Thoracic aorta (tissue), 2 donors: ENCODE measurements at places on chromosomes 7 and 10.

DNA sequence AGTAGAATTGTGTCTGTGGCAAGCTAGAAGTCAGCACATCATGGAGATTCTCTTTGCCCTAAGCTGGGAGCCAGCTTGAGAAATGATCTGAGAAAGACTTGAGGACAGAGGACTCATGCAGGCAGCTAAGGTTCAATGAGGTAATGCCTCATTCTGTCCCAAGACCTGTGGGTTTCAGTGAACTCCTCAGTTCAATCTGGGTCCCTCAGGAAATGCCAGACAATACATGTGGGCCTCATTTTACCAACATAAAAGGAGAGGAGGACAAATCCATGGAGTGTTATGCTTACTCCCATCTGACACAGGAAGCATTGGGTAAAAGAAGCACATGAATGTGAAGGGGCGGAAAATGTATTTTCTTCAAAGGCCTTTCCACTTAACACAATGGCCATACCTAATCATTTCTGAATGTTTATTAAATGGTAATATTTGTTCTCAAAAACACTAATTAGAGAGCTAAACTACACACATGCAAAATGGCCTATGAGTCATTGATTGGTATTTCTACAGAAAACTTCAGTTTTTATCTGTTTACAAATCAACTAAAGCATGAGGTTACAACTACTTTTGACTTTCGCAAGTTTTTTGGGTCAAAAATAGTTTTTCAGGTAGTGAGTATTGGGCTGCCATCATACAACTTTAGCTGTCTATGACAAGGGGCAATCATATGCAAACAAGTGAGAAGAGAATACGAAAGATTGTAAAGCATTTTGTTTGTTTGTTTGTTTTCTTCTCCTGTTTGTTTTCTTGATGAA lies 205.3 kb downstream of the CHRM2 start:
- H3K27me3 ChIP-seq, result no peaks in the 10 kb centered on the region
- H3K27ac ChIP-seq, result no peak overlapping the region
- H3K36me3 ChIP-seq, result no peaks in the 10 kb centered on the region
- no peaks in the 10 kb centered on the region for H3K4me1 ChIP-seq
- no peak for DNase-seq

DNA sequence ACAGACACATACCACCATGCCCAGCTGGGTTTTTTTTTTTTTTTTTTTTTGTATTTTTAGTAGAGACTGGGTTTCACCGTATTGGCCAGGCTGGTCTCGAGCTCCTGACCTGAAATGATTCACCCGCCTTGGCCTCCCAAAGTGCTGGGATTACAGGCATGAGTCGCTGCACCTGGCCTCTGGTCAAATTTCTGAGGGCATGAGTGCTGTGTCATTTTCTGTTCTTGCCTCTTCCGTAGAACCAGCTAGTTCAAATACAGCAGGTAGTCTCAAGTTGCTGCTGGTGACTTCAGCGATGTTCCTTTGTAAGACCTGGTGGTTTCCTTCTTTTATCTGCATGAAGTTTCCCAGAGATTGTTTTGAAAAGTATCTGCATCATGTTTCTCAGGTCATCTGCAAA lies 134.8 kb upstream of the SHH start:
- H3K27ac ChIP-seq, result no peak overlapping the region
- H3K36me3 ChIP-seq, result no peaks in the 10 kb centered on the region
- no peak overlapping the region for H3K4me3 ChIP-seq
- no peaks in the 10 kb centered on the region for H3K4me1 ChIP-seq
- no peak for DNase-seq

DNA sequence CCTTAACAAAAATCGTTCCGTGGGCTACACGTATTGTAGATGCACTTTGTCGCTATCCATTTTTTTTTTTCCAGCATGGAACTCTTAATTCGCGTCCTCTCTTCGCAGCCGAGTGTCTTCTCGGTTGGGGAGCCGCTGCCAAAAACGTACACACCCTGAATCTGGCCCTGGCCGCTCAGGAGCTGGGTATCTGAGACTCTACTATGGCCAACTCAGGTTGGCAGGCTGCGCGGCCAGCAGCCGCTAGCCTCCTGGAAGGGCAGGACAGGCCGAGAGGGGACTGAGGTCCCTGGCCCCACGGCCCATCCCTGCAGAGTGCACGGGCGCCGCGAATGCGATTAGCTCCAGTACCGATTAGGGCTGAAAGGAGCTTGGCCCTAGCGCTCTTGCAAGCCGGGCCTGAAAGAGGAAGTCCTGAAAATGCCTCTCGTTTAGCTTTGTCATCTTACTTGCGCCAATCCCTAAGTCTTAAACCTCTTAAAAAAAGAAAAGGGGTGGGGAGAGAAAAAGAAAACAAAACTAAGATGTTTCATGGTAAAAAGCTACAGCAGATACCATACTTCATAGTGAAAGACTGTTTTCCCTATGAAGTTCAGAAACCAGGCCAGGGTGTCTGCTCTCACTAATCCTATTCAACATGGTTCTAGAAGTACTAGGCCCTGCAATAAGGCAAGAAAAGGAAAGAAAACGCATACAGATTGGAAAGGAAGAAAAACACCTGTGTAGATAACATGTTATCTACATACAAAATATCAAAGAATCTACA lies 113.2 kb upstream of the RHEB start:
- peak overlapping the region; percentile 88 for H3K27ac ChIP-seq
- no peaks in the 10 kb centered on the region for H3K27me3 ChIP-seq
- peak overlapping the region; percentile 78 for H3K4me3 ChIP-seq
- no peak for DNase-seq

- DNase-seq, result no peak
- H3K4me1 ChIP-seq, result peaks cover 7% of the 10 kb centered on the region
- no peak overlapping the region for H3K27ac ChIP-seq
- peaks cover 5% of the 10 kb centered on the region for H3K27me3 ChIP-seq
Measured at GRCh38 chr10:49605939-49606509, 4.1 kb upstream of the SLC18A3 start.

DNA sequence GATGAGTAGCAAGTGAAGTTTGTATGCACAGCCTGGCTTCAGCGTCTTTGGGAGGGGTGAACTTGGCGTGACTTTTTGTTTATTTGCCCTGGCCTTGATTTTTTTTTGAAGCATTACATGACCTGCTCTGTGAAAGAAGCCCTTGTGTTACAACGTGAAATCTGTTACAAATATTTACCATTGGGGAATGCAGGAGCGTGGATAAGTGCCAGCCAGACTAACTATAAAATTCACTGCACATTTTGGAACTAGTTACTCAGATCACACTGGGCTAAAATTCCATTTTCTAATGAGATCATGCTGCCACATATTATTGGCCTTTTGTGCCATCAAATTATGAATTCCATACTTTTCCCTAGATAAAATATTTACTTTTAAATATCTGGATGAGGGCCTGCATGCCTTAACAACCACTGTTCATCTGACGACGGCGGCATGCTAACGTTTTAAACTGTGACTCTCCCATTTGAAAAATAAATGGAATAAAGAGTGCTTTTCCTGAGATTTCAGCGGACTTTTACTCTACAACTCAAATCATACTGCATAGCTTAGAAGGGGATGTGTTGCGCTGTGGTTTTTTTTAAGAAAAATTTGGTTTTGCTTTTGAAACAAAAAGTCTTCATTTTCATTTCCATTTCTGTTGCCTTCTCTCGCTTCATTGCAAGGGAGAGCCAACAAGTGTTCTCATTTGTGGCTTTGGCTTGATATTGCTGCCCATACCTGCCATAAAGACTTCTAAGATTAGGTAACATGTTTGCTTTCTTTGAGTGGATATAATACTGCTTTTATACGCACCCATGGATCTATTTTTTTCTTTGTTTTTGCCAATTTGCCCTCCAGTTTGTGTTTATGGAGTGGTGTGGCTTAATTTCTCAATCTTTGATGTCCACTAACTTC lies 352.2 kb downstream of the TFEC start:
- no peak overlapping the region for H3K4me3 ChIP-seq
- H3K27me3 ChIP-seq, result no peaks in the 10 kb centered on the region
- no peaks in the 10 kb centered on the region for H3K4me1 ChIP-seq
- H3K36me3 ChIP-seq, result no peaks in the 10 kb centered on the region
- H3K27ac ChIP-seq, result no peak overlapping the region
- DNase-seq, result no peak
